ENCODE measurements at places on chromosomes 16 and 17.

DNA sequence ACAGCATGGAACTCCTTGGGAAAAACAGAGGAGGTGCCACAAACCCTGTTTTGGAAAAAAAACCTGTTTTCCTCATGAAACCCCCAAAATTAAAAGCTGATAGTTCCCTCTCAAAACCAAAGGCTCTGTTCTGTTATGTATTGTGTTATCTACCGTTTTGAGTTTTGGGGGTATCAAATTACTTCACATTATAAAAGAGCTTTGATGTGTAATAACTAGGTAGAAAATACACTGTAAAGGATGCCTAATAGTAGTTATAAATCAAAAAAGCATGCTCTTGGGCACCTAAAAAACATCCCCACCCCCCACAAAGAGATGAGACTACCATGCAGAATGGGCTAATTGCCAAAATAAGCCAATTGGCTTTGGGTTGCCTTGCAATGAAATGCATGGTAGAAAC is 30.8 kb downstream of the C16orf54 start:
- no peak for DNase-seq

- no peak for DNase-seq
Observed at GRCh38 chr17:32801193-32801592, 75.7 kb downstream of the MYO1D start.

- peak; percentile 80 for DNase-seq
Observed at GRCh38 chr17:1643293-1643998, 2.1 kb downstream of the SCARF1 start.

GRCh38 chr17:40720899-40721298 is 17.3 kb upstream of the KRT24 start:
- DNase-seq: no peak

GRCh38 chr16:12245088-12245920 is 268.8 kb downstream of the SNX29 start:
- no peak for DNase-seq

- no peak for DNase-seq
Observed at GRCh38 chr17:71409137-71409536, 711.7 kb upstream of the SOX9 start.

GRCh38 chr17:17403899-17404576 is 72.8 kb upstream of the MED9 start:
- peak; percentile 27 for DNase-seq

- DNase-seq: no peak
Observed at GRCh38 chr17:48335858-48336500, 94.0 kb downstream of the SKAP1 start.

- peak; percentile 92 for DNase-seq
Observed at GRCh38 chr16:30186782-30187555, 3.6 kb downstream of the CORO1A start.

DNA sequence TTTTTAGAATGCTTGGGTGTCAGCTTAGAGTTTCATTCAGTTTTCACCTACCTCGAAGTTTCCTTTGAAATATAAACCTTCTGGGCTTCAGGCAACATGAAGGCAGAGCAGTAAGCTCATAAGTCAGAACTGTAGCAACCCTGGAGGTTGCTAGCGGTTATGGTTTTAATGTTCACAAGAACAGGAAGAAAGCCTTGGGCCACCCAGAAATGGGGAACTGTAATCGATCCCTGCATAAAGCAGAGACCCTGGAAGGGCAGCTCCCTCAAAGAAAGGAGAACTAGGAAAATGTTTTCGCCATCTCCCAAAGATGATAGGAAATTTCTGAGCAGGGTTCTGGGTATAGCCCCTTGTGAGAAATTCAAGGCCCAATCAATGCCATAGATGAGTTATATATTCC is 47.8 kb upstream of the RASL10B start:
- no peak for DNase-seq

- DNase-seq: no peak
Observed at GRCh38 chr17:16948587-16949376, 23.1 kb downstream of the TNFRSF13B start.

GRCh38 chr17:43766413-43767052 is 7.9 kb upstream of the SOST start:
- peak; percentile 22 for DNase-seq

GRCh38 chr16:24022797-24023196 is 187.0 kb downstream of the PRKCB start:
- DNase-seq: no peak

DNA sequence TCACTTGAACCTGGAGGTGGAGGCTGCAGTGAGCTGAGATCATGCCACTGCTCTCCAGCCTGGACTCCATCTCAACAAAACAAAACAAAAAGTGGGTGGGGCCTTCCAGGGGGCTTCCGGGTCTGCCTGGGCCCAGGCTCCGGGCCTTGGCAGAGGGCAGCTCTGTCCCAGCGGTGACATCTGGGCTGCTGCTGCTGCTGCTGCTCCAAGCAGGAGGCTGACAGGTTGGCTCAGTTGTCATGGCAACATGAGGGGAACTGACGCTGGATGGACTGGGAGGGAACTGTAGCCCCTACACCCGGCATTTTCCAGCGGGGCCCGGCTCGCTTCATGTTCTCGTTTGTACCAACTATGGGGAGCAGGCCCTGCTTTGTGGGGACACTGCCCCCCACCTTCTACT is 4.0 kb downstream of the BAIAP3 start:
- no peak for DNase-seq

- DNase-seq: peak; percentile 27
Observed at GRCh38 chr16:11783319-11784037, 13.6 kb downstream of the ZC3H7A start.

- DNase-seq: no peak
Observed at GRCh38 chr17:79664930-79665737, 54.3 kb upstream of the RBFOX3 start.

GRCh38 chr17:30905742-30906100 is 317 bp downstream of the TEFM start:
- DNase-seq: no peak

GRCh38 chr17:48587276-48588073 is 2.6 kb downstream of the HOXB3 start:
- DNase-seq: no peak

Measured in T-helper 17 cell (primary cell).